Aortic smooth muscle cell (primary cell): ENCODE measurements at places on chromosomes 16 and 17. TPM values are rescaled to one million over a fixed set of nuclear protein-coding genes. Genes with fewer than 3 reads are reported as not detected.

Gene AMZ2
- total RNA-seq, result 65.5 and 82.2 TPM in 2 replicates

Gene DNASE1L2
- total RNA-seq, result 0.31 and 1.1 TPM in 2 replicates

Gene FMNL1
- 0.06 and 0.13 TPM in 2 replicates for total RNA-seq

Gene KRT13
- total RNA-seq, result not detected in 2 replicates

Gene TUBB3
- 427 and 492 TPM in 2 replicates for total RNA-seq

Gene GPR142
- not detected in 2 replicates for total RNA-seq

Gene OTOA
- total RNA-seq, result 0.13 and 0.19 TPM in 2 replicates

Gene SLC5A11
- total RNA-seq, result not detected in 2 replicates

Gene WNT9B
- 0.13 TPM in 1 of 2 replicates, not detected in the other for total RNA-seq

Gene ZNF385C
- total RNA-seq, result not detected in 2 replicates

Gene JPT2
- total RNA-seq, result 22.6 and 24.3 TPM in 2 replicates

Gene BCL6B
- total RNA-seq, result 3.4 and 7.3 TPM in 2 replicates

Gene SPAG9
- 244 and 255 TPM in 2 replicates for total RNA-seq
